ENCODE measurements at places on chromosomes 12 and 14.

GRCh38 chr12:67446716-67447115 lies 177.6 kb downstream of the CAND1 start:
- DNase-seq, result no peak

DNA sequence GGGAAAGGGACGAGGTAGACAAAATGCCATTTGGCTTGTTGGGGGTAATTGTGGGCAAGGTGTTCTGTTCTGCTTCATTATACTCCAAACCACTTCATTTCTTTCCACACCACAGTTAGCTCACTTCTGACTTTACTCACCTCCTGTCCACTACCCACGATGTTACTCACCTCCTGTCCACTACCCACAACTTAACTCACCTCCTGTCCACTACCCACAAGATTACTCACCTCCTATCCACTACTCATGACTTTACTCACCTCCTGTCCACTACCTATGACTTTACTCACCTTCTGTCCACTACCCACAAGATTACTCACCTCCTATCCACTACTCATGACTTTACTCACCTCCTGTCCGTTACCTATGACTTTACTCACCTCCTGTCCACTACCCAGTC lies 10.1 kb upstream of the TWF1 start:
- no peak for DNase-seq

GRCh38 chr14:26594756-26595545 lies 2.9 kb downstream of the NOVA1 start:
- no peak for DNase-seq

- no peak for DNase-seq
Observed at GRCh38 chr12:111067498-111067897, 147.1 kb upstream of the MYL2 start.

GRCh38 chr14:54756656-54757392 lies 145.8 kb downstream of the GCH1 start:
- DNase-seq, result no peak
